ENCODE measurements at places on chromosomes 4 and X. TPM values are rescaled to one million over a fixed set of nuclear protein-coding genes. Genes with fewer than 3 reads are reported as not detected.

Gene TEX13C
- total RNA-seq: 0.21 TPM

Gene ZIC3
- 0.16 TPM for total RNA-seq

Gene CFAP47
- total RNA-seq: 0.19 TPM

Gene F9
- not detected for total RNA-seq

Gene USP26
- not detected for total RNA-seq

Gene AKAP14
- total RNA-seq: not detected

Gene MAGEH1
- total RNA-seq: 25.2 TPM

Gene CLGN
- 0.21 TPM for total RNA-seq

Gene CTAG1B
- not detected for total RNA-seq

Gene SPATA18
- not detected for total RNA-seq

Gene PABPC1L2B
- not detected for total RNA-seq

Gene PPP1R3F
- 12.8 TPM for total RNA-seq

Gene PDLIM3
- total RNA-seq: 73.2 TPM

Gene WDFY3
- total RNA-seq: 19.2 TPM

Gene FAAH2
- not detected for total RNA-seq

Gene ATP1B4
- not detected for total RNA-seq

Gene GAB3
- total RNA-seq: 0.61 TPM

Gene STOX2
- total RNA-seq: 2.5 TPM

Gene SULT1B1
- not detected for total RNA-seq

Gene ABCG2
- 2.0 TPM for total RNA-seq

Gene AMBN
- total RNA-seq: 0.13 TPM

Gene SLC6A14
- total RNA-seq: not detected

Gene SPANXB1
- total RNA-seq: not detected

Gene TNMD
- not detected for total RNA-seq

Gene NUDT10
- 1.9 TPM for total RNA-seq

Gene NKAP
- 4.7 TPM for total RNA-seq

Gene FAM47A
- not detected for total RNA-seq

Gene BRS3
- not detected for total RNA-seq

Gene ZCCHC18
- total RNA-seq: 0.32 TPM

Gene MAGEA11
- total RNA-seq: 0.24 TPM

Gene NXF2B
- total RNA-seq: 0.16 TPM

Gene CFAP99
- not detected for total RNA-seq

Gene OTC
- not detected for total RNA-seq

Gene CITED1
- 29.4 TPM for total RNA-seq

Gene NCAPG
- total RNA-seq: 45.1 TPM

Gene ZNF157
- not detected for total RNA-seq

Gene HSFX3
- not detected for total RNA-seq
